ENCODE measurements at places on chromosomes 6 and 20. TPM values are rescaled to one million over a fixed set of nuclear protein-coding genes. Genes with fewer than 3 reads are reported as not detected.

Gene TRAPPC3L
- not detected for total RNA-seq

Gene DNPH1
- total RNA-seq = 59.8 TPM

Gene CTSA
- total RNA-seq = 31.5 TPM

Gene EDN1
- total RNA-seq = 0.15 TPM

Gene RTEL1
- 34.8 TPM for total RNA-seq

Gene GTSF1L
- total RNA-seq = not detected

Gene OR2J3
- total RNA-seq = not detected

Gene GSS
- 84.3 TPM for total RNA-seq

Gene OTOR
- not detected for total RNA-seq

Gene HLA-DRB1
- 4.2 TPM for total RNA-seq

Gene PHACTR3
- total RNA-seq = not detected

Gene CNPY3
- total RNA-seq = 37.6 TPM

Gene PRDM13
- not detected for total RNA-seq

Gene MAP3K5
- total RNA-seq = 9.7 TPM

Gene RBBP8NL
- total RNA-seq = not detected

Gene CRISP2
- total RNA-seq = not detected

Gene FABP7
- not detected for total RNA-seq

Gene ZSCAN31
- 0.62 TPM for total RNA-seq

Gene HCRTR2
- total RNA-seq = not detected

All from activated naive CD4-positive, alpha-beta T cell treated with anti-CD3 and anti-CD28 coated beads for 36 hours (primary cell).